ENCODE measurements at places on chromosomes 1 and 21.
A peak's percentile ranks its signal among the peaks of the same experiment; 100 is the strongest.

- no peak for DNase-seq
These were observed 188.1 kb upstream of the SAMSN1 start for GRCh38 chr21:14734191-14734590.

- no peak for DNase-seq
These were observed 631.0 kb downstream of the MRPL39 start for GRCh38 chr21:24976238-24976637.

GRCh38 chr21:31352836-31353235 is 8.8 kb upstream of the TIAM1 start:
- no peak for DNase-seq

GRCh38 chr1:32683397-32683796 is 19.2 kb downstream of the SYNC start:
- DNase-seq: no peak

DNA sequence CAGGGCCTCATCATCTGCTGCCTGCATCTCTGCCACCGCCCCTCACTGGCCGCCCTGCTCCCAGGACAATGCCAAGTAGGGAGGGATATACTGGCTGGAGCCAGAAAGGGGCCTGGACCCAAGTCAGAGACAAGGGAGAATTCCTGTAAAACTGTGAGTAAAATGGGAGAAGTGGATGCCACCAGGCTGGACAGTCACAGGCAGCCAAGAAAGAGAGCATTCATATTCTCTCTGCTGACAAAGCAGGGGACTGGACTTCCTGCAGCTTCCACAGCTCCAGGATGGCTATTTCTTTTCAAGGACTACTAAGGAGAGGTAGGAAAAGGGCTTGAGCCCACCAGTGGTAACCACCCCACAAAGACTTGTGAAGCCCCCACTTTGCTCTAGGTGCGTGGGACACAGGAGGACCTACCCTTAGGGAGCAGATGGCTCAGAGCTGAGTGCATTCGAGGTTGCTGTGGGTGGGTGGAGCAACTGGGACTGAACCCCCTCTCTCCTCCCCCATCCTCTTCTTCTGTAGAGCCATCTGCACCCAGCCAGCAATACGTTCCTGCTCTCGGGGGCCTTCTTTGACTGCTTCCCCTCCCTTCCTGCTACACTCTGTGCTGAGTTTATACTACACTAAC is 57.5 kb downstream of the GLIS1 start:
- no peak for DNase-seq

GRCh38 chr21:42111811-42112210 is 40.7 kb downstream of the UMODL1 start:
- no peak for DNase-seq

GRCh38 chr1:67485046-67485811 is 55.0 kb upstream of the SERBP1 start:
- no peak for DNase-seq

GRCh38 chr1:168187177-168187576 is 8.4 kb downstream of the TIPRL start:
- DNase-seq: no peak

GRCh38 chr1:56831871-56832693 is 12.9 kb upstream of the FYB2 start:
- DNase-seq: peak; percentile 94

DNA sequence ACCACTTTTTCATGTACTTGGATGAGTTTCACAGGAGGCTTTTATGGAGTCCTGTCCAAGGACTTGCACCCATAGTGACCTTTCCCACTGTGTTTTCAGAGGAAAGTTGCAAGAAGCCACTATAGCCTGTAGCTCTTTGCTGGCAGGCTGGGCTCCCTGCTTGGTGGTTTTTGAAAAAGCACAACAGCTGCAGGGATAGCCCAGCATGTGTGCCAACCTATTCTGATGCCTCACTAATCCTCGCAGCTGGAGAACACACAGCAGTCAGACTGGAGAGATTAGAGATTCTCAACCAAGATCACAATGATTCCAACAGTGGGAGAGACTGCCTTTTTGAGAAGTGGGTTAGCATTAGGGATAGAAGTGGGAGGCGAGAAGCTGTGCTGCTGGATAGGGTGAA is 24.1 kb upstream of the ARHGEF11 start:
- DNase-seq: no peak

DNA sequence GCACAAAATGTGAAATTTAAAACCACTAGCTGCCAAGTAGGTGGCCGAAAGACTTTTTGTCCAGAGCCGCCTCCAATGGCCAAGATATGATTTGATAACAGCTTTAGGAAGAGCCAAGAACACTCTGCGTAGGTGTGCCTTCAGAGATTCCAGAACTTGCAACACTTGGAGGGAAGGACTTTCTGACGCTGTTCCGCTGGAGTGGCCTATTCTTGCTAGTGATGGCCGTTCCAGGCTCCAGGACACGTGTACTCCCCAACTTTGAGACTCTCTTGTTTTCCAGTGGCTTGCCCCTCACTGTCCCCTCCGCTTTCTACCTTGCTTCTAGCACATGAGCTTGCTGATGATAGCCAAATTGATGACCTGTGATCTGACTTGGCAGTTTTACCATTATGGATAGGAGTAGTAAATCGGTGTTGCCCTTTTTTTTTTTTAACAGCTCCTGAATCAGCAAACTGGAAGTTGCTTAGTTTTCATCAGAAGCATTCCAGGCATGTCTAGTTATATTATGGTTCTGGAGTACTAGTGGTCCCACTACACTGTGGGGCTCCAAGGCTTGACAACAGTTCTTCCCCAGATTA is 1.0 kb downstream of the PRDX6 start:
- peak; percentile 50 for DNase-seq

GRCh38 chr1:2019172-2019543 is at the start of gene GABRD:
GABRD (plus strand) TSS chr1:2019345; CDS start chr1:2019424, 79 bp downstream.
- DNase-seq: no peak

GRCh38 chr1:116230712-116231111 is 119.5 kb downstream of the MAB21L3 start:
- DNase-seq: no peak
